ENCODE measurements at places on chromosomes 6 and 20. TPM values are rescaled to one million over a fixed set of nuclear protein-coding genes. Genes with fewer than 3 reads are reported as not detected.

CCNC gene
- 111 TPM for total RNA-seq

GLP1R gene
- total RNA-seq: not detected

FOXC1 gene
- total RNA-seq: 4.8 TPM

MUCL3 gene
- total RNA-seq: not detected

GSTA2 gene
- not detected for total RNA-seq

KCNQ5 gene
- 12.9 TPM for total RNA-seq

- no peak for DNase-seq
Observed at GRCh38 chr20:25195962-25196785, 662 bp downstream of the ENTPD6 start.

GRCh38 chr6:7615611-7616383 is 25.8 kb downstream of the SNRNP48 start:
- no peak for DNase-seq

GRCh38 chr6:28981833-28982475 is 23.2 kb downstream of the ZNF311 start:
- DNase-seq: peak; percentile 51

DNA sequence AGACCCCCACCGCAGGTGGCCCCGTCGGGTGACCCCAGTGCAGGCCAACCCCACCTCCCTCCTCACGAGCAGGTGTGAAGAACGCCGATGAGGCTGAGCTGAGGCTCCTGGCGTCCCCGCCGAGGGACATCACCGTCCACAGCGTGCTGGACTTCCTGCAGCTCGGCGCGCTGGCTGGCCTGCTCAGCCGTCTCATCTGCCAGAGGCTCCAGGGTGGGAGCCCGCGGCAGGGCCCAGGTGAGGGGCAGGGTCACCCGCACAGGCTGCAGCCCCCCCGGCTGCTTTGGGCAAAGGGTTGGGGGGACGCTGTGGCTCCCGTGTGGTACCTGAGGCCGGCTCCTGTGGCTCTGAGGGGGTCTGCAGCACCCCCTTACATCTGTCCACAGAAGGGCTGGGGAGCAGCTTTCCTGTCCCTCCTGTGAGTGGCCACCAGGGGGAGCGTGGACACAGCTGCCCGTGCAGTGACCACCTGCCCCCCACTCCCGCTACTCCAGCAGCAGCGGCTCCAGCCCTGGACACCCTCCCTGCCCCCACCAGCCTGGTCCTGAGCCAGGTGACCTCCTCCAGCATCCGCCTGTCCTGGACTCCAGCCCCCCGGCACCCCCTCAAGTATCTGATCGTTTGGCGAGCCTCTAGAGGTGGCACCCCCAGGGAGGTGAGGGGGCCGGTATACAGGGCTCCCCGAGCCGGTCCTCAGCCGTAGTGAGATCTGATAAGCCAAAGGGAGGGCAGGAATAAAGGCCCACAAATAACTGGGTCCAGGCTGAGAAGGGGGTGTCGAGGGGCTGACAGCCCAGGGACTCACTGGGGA is 16.5 kb downstream of the COL20A1 start:
- peak; percentile 12 for DNase-seq

- DNase-seq: peak; percentile 52
Observed at GRCh38 chr6:14026831-14027539, 90.6 kb upstream of the CD83 start.

DNA sequence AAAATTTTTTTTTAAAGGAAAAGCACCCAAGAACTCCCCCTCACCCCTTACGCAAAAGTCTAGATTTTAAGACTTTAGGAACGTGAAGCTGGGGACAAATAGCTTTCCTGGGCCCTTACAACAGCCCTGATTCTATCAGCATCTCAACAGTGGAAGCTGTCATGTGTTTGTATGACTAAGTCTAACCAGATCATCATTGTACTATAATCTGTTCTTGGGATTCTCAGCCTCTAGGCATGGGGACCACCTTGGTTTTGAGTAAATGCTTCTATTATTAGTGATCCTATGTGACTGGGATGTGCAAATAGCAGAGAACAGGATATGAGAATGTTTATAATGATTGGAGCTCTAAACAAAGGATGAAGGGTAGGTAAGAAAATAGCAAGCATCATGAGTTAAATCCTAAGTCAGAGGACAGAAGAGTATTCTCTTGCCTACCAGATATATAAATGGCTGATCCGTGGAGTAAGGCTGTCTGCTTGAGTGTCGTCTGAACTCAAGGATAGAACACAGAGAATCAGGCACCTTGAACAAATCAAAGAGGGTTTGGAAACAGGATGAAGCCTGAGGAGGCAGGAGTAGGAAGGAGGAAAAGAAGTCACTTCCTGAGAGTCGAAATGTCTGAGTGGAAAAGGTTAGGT is 105.7 kb upstream of the FAM184A start:
- no peak for DNase-seq

DNA sequence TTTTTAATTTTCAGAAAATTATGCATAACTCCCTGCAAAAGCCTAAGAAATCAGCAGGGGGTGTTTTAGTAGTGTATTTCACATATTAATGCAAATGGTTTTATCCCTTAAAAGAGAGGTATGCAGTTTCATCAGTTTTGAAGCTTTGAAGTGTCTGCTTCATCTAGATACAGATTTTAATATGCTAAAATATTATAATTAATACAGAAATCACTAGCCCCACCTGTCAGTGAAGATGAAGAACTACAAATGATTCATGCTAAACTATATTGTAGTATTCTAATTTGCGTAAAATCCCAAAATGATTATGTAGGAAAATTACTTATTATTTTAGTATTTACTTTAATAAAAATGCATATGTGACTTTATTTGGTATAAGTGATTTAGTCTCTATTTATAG is 2.9 kb upstream of the TFB1M start:
- no peak for DNase-seq

- DNase-seq: no peak
Observed at GRCh38 chr6:154352898-154353585, 3.6 kb downstream of the IPCEF1 start.

DNA sequence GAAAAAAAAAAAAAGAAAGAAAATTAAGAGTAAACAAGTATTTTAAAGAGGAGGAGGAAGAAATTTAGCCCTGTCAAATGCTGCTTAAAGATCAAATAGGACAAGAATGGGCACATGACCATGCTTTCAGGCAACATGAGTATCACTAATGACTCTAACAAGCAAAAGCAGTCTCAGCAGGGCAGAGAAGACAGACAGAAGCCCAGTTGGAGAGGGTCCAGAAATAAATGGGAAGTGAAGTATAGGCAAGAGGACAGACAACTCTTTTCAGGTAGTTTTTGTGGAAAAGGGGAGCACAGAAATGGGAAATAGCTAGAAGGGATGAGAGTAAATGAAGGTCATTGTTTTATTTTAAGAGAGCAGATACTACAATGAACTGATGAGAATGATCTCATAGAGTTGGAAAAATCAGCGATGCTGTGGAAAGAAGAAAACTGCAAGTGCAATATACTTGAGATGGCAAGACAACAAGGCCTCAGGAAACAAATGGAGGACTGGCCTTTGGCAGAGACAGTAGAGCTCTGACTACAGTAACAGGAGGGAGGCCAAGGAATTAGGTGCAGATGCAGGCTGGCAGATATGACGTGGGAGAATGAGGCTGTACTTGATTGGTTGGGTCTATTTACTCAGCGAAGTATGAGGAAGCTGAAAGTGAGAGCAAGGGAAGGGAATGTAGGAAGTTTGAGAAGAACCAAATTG is 40.3 kb downstream of the KIF6 start:
- no peak for DNase-seq

- no peak for DNase-seq
Observed at GRCh38 chr20:23923891-23924435, 44.4 kb upstream of the CST5 start.

DNA sequence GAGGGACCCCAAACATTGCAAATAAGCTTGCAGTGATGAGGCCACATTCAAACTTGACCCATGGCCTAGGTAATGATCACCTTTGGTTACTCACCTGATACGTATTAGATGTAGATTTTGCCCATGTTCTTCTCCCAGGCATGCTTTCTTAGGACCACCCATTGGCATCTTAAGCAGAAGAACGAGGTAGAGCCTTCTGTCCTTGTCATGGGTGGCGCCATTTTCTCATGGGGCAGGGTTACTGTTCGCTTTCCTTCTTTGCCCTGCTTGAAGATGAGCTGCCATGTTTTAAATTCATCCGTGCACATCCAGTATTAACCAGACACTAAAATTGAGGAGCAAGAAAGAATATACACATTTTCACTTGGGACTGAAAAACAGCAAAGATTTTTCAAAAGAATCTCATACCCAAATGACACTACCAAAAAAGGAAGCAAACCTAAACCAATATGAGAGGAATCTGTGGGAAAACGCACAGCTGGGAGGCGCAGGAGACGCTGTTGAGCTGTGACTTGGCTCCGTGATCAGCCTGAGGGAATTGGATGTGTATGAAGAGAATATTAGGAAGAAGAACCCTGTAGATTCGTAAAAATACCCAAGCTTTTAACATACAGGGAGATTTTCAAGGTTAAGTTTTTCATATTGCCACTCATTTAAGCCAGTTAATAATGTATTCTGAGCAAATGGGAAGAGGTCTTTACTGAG is 36.6 kb downstream of the GMPR start:
- DNase-seq: no peak

DNA sequence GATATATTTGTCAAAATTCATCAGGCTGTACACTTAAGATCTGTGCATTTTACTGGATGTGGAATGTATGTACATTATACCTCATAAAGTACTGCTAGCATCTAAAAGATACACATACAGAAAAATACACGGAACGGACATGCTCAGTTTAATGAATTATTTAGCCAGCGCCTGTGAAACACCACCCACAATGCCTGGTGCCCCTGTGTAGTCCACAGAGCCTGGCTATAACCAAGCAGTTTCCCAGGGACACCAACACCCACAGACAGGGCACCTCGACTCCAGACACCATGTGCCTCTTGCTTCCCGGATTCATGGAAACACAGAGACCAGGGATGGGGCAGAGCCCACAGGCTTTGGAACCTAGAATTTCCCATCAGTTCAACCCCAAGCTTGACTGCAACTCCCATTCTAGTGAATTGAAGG is 17.4 kb upstream of the ARMC12 start:
- DNase-seq: no peak

DNA sequence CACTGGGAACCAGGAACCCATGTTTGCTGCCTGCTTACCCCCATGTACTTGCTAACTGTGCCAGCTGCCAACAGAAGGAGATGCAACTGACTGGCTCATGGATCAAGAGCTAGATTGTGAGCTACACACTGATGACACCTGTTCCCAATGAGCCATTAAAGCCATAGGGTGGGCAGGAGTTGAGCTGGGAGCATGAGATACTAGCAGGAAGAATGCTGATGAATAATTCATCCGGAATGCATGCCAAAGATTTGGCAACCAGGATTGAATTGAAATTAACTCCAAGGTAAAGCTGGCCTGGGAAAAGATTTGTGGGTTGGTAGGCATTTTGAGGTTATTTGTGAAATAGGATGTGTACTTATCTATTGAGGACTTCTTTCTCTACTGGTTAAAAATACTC is 631.1 kb downstream of the KIF16B start:
- DNase-seq: no peak

DNA sequence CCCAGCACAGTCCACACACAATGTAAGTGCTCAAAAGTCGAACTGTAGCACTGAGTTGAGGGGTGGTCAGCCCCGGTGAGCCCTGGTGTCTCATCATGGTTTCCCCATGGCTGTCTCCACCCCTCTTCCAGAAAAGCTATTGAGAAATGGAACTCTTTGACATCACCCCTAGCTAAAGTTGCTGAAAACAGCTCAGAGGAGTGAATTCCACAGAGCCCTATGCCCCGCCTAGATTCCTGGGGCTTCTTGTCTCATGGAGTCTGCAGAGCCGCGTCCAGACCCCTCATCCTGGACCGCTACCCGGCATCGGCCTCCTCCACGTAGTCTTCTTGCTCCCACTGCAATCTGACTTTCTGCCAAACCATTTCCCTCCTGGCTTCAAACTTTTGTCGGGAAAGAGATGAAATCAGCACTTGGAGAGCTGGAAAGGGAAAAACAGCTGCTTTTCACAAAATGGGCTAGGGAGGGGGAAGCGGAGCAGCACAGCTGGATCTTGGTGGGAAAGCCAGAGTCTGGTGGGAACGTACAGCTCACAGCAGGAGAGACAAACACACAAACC is 132.2 kb downstream of the SNX5 start:
- DNase-seq: no peak

DNA sequence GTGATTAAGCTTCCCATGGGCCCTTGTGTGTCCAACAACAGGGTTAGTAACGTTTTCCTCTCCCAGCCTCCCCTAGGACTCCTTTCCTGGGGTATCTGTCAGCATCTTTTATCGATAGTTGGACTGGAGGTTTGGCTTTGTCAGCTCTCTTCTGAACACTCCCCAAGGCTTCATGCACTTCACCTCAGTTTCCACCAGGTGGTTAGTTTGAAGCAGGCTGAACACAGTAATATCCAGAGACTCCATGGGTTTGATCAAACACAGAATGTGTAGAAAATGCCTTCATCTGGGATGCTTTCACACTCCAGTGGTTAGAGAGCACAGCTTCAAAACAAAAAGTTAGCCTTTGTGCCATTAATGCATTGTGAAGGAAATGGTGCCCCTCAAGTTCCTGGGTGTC is 139.1 kb downstream of the SLC24A3 start:
- no peak for DNase-seq

DNA sequence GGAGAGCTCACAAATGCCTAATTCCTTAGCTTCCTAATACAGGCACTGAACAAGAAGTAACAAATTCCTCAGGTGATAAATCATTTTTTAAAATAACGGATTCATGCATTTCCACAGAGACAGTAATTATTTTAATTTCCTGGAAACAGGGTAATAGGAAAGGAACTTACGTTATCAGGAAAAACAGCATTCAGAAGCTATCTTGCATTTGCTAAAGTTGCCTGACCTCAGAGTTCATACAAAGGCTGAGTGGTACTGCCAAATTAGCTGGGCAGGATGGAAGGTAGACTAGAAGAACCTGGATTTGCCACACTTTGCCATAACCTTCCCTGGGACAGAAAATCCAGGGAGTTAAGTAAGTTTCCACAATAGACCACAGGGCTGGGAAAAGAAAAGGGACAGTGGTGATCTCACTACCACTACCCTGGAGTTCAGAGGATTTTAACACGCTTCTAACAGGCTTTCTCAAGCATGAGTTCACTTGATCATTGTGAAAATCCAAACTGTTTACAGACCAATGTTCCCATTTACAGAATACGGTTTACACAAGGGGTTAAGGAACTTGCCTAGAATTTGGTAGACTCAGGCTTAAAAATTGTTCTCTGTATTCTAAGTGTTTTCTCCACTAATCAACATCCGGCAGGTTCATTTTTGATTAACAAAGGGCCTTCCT is 57.0 kb downstream of the KIF13A start:
- no peak for DNase-seq

- DNase-seq: no peak
Observed at GRCh38 chr6:150038202-150039062, 13.1 kb upstream of the RAET1L start.

DNA sequence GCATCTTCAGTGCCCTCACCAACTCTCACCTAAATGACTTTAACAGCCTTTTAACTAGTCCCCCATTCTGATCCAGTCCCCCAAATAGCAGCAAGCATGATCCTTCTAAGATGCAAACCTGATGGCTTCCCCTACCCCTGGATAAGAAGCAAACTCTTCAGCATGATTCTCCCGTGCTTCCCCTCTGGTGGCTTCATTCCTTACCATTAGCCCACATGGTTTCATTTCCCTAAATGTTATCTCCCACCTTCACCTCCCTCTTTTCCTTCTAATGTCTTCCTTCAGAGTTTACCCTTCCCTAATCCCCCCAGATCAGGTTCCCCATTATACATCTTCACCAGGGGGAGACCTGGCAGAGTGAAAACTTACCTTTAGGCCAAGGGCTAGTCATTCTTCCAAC is 4.0 kb upstream of the RAB5IF start:
- DNase-seq: no peak
